ENCODE measurements at places on chromosomes 3 and 15.

GRCh38 chr3:52836471-52836845, 1.6 kb upstream of the MUSTN1 start:
- no peak for DNase-seq

GRCh38 chr3:126212620-126213378, 32.4 kb upstream of the ALDH1L1 start:
- no peak for DNase-seq

DNA sequence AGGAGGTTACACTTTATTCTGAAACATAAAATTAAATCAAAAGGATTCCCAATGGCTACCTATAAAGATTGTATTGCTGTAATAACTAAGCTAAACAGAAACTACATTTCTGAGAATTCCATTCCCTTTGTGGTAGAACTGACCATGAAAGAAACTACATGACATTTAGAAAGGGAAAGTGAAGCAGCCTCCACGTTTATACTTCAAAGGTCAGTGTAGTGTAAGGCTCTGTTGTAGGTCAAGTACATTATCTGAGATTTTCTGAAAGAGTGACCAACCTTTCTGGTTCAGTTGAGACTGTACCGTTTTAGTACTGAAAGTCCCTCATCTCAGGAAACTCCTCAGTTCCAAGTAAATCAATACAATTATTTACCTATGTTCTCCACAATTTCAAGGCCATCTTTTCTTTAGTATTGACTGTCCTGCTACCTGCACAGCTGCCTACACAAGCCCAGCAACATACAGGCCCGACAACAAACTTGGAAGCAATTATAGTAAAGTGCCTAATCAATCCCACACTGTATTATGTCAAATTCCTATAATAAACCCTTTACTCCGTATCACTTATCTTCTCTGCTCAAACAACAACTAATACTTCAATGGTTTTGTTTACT, 343.0 kb downstream of the PLOD2 start:
- no peak for DNase-seq

DNA sequence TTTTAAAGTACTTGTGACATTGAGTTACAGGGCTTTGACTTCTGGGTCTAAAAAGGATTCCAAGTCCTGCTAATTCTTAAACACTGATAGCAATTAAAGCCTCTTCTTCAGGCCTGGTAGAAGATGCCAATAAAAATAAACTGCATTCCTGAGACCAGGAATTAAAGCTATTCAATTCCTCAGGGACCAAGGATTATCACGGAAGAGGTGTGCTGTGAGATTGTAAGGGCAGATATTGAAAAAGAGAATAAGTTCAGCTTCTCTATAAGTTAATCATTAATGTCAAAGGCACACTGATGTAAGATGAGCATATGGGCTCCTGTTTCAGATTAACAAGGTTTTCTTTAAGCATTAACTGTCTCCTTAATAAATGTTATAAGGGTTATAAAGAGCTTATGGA, 611.3 kb downstream of the SI start:
- DNase-seq = no peak

GRCh38 chr3:128390867-128391266, 75.8 kb downstream of the DNAJB8 start:
- DNase-seq = no peak

GRCh38 chr3:190533511-190534281, 19.8 kb downstream of the IL1RAP start:
- no peak for DNase-seq

DNA sequence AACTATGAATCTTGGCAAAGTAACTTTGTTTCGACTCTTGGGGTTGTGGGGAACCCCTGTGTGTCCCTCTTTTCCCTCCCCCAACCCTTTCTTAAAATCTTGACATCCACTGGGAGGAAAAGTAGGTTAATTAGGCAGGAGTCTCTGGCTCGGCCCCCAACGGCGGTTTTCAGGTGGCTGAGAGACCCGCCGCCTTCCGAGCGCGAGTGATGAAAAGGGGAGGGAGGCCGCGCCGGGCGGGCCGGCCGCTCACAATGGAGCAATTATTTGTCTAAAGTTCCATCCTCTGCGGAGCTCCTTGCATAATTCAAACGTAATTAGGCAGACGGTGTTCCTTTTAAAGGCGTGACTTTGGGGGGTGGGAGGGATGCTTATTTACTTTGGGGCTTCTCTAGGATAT, 51.7 kb downstream of the ZIC4 start:
- no peak for DNase-seq

DNA sequence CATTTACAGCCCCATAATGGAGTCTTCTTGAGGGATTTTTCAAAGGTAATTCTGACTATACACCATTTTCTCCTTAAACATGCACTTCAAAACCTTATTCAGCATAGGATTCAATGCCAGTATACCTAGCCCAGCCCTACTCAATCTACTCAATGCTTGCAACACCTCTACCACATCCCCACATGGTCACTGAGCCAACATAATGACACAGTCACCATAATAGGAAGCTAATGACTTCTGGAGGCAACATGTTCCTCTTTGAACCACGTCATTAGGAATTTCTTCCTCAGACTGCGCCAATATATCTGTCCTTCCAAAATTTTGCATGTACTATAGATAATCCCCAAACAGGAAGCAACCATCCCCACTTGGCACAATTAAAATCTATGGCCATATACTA, 153.9 kb upstream of the SETMAR start:
- no peak for DNase-seq

GRCh38 chr3:30495172-30496065, 111.0 kb upstream of the TGFBR2 start:
- no peak for DNase-seq

DNA sequence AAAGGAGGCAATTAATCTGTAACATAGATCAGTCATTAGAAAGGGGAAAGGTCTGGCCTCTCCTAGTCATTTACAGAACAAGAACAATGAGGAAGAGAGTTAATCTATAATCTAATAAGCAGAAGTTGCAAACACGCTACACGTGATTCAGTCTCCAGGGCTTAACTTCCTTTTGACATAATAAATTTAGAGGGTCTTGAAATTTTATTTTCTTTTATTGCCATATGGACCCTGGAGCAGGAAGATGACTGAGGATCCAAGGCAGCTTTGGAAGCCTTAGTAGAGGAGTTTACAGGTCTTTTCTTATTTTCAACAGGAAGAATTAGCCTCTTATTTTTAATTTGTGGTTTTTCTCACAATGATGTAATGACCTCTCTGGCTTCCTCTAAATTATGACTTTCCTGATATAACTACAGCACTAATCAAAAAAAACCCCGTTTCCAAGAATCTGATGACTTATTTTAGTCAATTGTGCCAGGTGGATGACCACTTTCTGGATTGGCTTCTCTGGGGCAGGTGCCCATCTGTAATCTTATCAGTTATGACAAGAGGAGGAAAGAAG, 32.2 kb downstream of the ADGRG7 start:
- no peak for DNase-seq

DNA sequence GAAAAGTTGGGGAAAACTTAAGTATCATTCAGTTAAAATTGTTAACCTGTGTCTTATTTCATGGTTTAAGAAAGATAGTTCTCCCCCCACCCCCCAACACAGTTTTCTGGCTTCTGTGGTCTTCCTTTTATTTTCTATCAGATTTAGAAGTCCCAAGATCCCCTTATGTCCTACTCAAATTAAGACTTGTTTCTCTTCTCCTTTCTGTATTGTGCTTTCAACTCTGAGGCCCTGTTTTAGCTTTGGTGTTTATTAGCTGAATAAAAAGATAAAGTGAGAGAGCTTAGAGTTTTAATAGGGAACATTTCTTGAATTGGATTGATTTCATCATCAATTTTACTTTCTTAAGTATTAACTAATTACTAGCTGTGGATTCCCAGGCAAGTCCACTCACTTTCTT, 62.6 kb downstream of the AKAP13 start:
- DNase-seq = no peak

GRCh38 chr15:32125595-32125994, 95.3 kb downstream of the CHRNA7 start:
- no peak for DNase-seq

DNA sequence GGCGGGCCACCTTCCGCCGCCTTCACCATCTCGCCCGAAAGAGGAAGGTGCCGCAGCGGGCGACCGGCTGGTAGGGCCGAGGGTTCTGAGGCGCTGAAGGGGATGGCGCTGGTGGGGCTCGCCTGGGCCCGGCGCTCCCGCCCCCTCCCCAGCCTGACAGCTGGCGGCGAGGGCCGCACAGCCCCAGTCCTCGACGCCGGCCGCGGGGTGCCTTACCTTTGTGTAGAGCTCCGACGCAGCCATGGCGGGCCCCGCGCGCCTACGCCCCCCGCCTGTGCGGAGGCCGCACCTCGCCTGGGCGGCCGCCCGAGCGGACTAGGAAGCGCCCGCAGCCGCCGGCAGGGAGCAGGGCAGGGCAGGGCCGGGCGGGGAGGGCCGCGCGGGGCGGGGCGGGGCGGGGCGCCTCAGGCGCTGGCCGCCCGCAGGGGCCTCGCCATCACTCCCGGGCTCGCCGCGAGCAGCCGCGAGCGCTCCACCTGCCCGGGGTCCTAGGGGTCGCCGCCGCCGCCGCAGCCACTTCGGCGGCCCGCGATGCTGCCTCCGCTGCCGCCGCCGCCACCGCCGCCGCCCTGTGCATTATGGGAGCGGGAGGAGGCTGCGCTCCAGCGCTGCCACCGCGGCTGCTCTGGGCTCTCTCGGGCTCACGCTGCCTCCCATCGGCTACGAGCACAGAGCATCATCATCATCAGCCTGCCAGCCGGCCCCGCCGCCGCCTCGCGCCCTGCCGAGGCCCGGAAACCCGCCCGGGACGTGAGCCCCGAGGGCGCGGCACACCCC, at the start of gene MYO5A:
TSS of gene MYO5A (minus strand) at position 317 of the 777 bp plus-strand sequence. CDS start at position 243, 74 bp downstream.
- peak; percentile 28 for DNase-seq

GRCh38 chr3:106386050-106386449, 517.2 kb upstream of the CBLB start:
- DNase-seq = no peak

DNA sequence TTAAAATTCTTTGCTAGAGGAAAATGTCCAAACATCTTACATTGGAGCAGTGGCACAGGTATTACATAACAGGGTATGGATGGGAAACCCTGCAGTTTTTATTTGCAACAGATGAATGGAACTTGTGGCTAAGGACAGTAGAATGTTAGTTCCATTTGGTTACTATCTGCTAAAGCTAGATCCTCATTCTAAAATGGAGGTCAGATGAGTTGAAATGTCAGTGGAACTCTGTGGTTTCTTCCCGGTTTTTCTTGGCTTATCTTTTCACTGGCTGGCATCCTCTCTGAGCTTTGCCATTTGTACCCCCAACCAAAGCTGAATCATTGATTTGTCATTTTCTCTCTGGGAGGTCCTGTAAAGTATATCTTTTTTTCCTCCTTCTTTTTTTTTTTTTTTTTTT, 68.9 kb downstream of the ARMC8 start:
- no peak for DNase-seq

- DNase-seq = no peak
These were observed 345.5 kb upstream of the ROBO1 start for GRCh38 chr3:80113331-80113730.

DNA sequence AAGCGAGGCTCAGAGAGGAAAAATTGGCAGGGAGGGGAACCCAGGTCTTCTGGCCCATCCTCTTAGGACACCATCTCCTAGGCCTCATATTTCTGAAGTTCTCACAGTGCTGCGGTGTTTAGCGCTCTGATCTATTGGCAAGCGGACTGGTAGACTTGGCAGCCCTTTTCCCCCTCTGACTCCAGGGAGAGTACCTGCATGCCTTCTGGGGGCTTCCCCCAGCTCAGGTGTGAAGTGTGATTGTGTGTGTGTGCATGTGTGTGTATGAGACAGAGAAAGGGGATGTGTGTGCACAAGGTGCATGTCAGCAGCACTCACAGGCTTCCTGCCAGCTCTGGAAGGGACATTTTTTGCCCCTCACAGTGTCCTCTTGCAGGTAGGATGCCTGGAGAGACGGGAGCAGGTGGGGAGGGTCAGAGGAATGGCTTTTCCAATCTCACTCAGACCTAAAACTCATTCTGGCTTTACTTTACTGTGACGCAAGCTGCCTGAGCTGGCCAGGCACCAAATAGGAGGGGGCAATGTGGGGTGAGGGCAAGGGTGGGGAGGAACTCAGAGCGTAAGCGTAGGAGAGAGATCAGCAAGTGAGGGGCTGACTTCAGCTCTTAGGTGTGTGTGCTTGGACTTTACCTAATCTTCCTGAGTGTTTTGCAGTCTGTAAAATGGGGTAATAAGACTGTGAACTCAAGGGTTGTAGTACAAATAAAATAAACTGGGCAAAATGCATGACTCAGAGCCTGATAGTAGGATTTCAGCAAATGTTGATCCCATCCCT, 4.0 kb upstream of the IL17RE start:
- DNase-seq = no peak

DNA sequence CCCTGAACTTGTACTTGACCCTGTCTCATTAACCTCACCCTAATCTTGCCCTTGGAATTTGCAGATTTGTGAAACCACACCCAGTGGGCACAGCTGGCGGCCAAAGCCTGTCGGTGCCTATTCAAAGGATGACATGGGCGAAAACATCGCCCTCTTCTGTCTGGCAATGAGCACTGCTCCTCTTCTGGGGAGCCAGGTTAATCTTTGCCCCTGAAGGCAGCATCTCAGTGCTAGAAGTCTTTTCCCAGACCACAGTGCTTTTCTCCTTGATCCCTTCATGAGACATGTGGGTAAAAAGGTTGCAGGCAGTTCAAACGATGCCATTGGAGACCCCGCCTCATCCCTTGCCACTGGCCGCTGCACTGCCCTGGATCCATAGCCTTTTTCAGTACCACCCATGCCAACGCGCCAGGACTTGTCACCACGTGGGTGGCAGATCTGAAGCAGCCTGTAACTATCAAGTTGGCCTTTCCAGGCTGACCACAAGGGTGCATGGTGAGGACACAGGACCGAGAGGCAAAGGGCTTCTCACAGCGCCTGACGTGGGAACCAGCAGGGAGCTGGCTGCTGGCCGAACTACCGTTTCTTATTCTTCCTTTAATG, 6.5 kb upstream of the DNASE1L3 start:
- DNase-seq = peak; percentile 17

- no peak for DNase-seq
These were observed 21.3 kb upstream of the PLCH1 start for GRCh38 chr3:155766206-155766605.

- no peak for DNase-seq
These were observed 591.7 kb downstream of the RSL24D1 start for GRCh38 chr15:54605043-54605442.

- peak; percentile 39 for DNase-seq
These were observed 26.4 kb upstream of the PDE8A start for GRCh38 chr15:84955089-84955848.

- no peak for DNase-seq
These were observed 19.3 kb upstream of the SPG21 start for GRCh38 chr15:65008983-65009382.

GRCh38 chr15:78691167-78691850, 50.3 kb upstream of the CHRNB4 start:
- DNase-seq = no peak

GRCh38 chr3:141181819-141182218, 49.8 kb upstream of the PXYLP1 start:
- no peak for DNase-seq
